GM04504 (cell line): ENCODE measurements at places on chromosomes 2 and 18.

DNA sequence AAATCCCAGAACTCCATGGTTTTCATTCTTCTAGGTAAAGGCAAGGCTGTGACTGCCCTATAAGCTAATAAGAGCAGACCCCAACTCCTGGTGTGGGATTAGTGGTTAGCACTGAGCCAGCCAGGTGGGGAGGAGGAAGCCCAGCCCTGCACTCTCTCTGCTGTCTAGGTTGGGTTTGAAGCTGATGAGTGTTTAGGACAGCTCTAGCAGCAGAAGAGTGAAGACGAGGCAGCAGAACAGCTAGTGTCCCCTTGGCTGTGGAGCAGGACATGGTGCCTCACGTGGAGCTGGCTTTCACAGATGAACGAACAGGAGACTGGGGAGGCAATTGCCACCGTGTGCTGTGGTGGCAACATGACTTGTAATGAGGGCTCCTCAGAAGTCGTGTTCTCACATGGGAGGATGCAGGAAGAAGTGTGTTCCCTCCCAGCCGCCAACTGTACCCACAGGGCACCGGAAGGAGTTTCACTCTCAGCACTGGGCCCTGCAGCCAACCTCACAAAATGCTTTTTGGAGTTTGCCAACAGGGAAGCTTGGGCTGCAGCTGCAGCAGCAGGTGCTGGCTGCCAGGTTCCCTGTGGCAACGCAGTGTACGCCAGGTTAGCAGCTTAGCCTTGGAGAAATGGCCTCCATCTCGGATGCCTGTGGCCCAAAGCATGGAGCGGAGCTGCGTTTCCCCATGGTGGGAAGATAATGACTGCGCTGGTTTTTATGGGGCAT is 328.2 kb downstream of the SETBP1 start:
- no peak for DNase-seq

- DNase-seq: no peak
These were observed at the start of gene SERPINB10 for GRCh38 chr18:63907664-63908063. Gene SERPINB10 (plus strand): TSS chr18:63907958. CDS start chr18:63915511, 7,553 bp downstream.

DNA sequence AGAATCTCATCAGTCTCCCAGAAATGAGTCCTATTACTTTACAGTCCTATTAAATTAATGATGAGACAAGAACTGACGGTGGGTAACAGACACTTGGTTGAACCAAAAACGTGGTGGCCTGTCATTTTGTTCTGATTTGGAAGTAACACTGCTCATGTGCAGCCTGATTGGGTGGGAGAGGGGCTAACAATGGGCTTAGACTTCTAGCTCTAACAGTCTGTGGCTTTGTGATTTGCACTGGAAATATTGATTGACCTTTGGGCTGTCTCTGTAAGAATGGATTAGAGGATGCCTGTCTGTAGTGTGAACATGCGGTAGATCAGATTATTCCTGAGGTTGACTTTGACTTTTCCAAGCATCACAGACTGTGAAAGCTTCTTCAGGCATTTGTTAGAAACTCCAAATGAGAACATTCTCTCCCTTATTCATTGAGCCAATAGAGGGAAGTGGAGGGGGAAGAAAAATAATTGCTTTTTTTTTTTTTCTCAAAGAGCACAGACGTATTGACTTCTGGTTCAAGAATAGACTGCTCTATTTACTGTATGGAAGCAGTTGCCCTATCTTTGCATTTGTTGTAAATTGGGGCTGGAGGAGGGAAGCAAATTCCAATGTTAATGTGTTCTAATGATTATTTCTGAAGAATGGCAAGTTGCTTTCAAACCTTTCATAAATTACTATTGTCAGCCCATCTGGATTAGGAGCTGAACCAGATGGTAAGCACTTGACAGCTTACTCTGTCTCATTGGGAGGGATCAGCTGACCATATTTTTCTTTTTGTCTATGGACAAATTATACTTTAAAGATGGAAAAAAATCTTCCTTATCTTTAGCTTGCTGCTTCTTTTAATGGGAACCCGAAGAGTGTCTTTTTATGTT is 85.8 kb upstream of the TTN start:
- no peak for DNase-seq

- no peak for DNase-seq
These were observed 113.4 kb downstream of the MC4R start for GRCh38 chr18:60259052-60259681.

DNA sequence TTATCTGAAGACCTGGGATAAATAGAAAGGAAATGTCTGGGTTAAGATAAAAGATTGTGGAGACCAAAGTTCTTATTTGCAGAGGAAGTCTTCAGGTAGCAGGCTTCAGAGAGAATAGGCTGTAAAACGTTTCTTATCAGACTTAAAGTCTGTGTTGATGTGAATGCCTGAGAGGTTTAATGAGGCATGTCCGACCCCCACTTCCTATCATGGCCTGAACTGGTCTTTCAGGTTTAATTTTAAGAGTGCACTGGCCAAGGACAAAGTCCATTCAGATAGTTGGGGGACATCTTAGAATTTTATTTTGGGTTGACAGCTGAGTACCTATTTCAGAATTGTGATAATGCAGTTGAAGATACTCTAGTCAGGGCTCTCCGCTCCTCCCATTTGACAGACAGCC is 92.1 kb downstream of the ATL2 start:
- DNase-seq: no peak

- no peak for DNase-seq
These were observed 4.4 kb upstream of the SMAD7 start for GRCh38 chr18:48954886-48955819.

DNA sequence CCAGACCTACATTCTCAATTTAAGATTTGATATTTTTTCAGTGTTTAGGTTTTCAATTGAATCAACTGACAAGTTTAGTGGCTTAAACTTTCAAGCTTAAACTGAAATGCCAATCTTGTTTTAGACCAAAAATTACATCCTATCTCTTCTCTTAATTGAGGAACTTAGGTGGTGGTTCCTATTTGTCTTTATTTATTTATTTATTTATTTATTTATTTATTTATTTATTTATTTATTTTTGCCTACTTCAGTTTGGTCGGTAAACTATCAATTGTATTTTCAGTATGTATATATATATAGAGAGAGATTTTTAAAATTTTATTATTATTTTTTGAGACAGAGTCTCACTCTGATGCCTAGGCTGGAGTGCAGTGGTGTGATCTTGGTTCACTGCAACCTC is 68.1 kb downstream of the NEDD4L start:
- no peak for DNase-seq
